Trophoblast cell (in vitro differentiated cells and primary cell): ENCODE measurements at places on chromosomes 11 and 22.
A peak's percentile ranks its signal among the peaks of the same experiment; 100 is the strongest.

GRCh38 chr11:44854086-44854485, 96.6 kb downstream of the TP53I11 start:
- no peak for DNase-seq

DNA sequence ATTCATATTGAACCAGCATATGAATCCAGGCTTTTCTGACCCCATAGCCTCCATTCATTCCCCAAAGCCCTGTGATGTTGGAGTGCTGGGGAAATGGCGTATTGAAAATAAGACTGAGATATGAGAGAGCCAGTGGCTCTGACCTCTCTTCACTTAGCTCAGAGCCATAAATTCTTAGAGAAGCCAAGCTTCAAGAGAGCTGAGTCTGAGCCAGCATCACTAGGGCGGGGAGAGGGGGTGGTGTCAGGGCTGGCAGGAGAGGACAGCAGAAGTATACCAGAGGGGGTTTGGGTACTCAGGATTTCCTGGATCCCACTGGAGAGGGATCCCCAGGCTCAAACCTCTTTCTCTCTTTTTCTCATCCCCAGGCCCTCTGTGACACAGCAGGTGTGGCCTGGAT, 16.7 kb upstream of the MOGAT2 start:
- DNase-seq = no peak

GRCh38 chr11:17275400-17276235, 921 bp upstream of the NUCB2 start:
- DNase-seq = peak; percentile 86

- no peak for DNase-seq
Measured at GRCh38 chr22:27205492-27206373, 548.3 kb downstream of the MIAT start.

DNA sequence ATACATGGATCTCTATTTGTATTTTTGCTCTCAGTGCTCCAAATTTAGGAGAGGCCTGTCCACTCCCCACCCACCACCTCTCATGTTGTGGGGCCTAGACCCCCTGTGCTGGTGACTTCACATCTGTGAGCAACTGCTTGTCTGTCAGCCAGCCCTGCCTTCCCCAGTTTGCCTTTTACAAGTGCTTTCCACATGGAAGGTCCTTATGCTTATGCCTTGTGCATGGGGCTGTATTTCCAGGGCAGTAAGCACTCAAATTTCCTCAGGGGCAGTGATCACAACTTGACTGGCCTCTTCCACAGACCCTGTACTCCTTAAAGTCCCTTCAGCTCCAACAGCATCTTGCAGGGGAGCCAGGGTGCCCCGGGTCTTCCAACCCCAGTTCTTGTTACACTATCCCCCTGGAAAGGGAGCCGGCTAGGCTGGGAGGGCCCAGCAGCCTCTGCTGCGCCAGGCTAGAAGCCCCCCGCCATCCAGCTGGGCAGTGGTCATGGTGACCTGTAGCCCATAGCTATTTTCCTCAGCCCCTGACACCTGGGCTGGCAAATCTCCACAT, 29.9 kb downstream of the GDPD5 start:
- no peak for DNase-seq

- DNase-seq = peak; percentile 42
Measured at GRCh38 chr11:109728056-109728455, 306.1 kb downstream of the C11orf87 start.

DNA sequence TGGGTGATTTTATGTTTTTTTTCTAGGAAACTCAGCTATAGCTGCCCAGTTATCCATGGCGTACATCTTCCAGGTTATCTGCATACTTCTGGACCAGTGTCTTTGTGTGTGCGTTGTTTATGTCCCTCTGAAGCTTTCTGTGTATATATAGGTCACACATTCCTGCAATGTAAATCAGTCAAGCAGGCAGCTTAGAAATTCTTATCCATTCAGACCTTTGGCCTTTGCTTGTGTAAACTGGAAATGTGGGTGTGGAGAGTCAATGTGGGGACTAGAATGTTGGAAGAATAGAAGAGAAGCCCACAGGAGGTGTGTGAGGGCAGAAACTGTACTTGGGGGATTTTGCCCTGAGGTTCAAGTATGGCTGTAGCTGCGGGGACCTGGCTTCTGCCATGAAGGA, 51.7 kb downstream of the BARX2 start:
- DNase-seq = peak; percentile 70

DNA sequence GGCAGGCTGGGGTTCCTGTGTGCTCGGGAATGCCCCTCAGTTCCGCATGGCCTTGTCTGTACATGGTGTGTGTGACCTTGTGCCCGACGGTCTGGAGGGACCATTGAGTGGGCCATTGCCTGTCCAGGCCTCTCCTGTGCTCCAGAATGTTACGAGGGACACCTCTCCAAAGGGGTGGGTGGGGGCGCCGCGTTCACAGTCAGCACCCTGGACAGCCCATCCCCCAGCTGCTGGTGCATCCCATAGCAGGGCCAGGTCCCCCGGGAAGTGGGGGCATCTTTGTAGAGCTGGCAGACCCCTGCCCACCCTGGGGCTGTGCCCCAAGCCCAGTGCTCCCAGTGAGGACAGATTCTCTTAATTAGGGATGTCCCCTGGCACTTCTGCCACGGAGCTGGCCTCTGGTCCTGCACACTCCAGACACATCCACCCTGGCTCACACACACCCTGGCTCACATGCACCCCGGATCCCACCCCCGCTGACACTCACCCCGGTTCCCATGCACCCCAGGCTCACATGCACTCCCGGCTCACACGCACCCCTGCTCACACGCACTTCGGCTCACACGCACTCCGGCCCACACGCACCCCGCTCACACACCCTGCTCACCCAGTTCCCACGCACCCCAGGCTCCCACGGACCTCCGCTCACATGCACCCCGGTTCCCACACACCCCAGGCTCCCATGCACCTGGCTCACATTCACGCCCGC, 15.6 kb downstream of the TSPAN4 start:
- DNase-seq = no peak

- no peak for DNase-seq
Measured at GRCh38 chr11:29534836-29535235, 482.0 kb downstream of the KCNA4 start.

DNA sequence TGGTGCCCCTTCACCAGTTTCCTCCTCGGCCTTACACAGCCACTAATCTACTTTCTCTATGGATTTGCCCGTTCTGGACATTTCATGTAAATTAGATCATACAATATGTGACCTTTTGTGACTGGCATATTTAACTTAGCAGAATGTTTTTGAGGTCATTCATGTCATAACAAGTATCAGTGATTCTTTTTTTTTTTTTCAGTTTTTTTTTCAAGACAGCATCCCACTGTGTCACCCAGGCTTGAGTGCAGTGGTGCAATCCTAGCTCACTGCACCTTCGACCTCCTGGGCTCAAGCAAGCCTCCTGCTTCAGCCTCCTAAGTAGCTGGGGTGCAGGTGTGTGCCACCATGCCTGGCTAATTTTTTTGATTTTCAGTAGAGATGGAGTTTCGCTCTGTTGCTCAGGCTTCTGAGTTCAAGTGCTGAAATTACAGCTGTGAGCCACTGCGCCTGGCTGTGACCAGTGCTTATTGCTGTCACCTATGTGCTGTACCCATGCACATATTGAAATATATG, 22.7 kb downstream of the KIAA1671 start:
- no peak for DNase-seq

- DNase-seq = no peak
Measured at GRCh38 chr11:83166193-83166866, 9.4 kb downstream of the PCF11 start.

- no peak for DNase-seq
Measured at GRCh38 chr22:29217827-29218757, 12.4 kb downstream of the EMID1 start.

- DNase-seq = no peak
Measured at GRCh38 chr11:117492578-117493251, 165.1 kb downstream of the CEP164 start.

GRCh38 chr11:102727890-102728289, 3.1 kb upstream of the MMP8 start:
- DNase-seq = peak; percentile 21

GRCh38 chr11:76663912-76664440, 6.6 kb downstream of the LRRC32 start:
- no peak for DNase-seq

DNA sequence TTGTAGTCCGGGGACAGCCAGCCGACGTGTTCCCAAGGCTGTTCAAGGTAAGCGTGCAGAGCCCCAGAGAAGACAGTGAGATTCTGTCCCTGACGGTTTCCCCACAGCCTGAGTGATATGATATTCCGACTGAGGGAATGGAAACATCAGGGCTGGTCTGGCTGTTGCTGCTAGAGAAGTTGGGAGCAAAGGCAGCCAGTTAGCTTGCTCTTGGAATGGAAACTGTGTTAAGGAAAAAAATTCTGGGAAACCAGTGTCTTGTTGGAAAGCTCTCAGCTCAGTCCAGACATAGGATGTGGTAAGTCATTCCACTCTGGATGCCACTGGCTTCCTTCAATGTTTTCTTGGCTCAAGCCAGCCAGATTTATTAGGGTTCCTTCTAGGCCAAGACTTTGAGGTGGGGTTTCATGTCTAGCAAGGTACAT, 8.8 kb downstream of the CRY2 start:
- DNase-seq = no peak

DNA sequence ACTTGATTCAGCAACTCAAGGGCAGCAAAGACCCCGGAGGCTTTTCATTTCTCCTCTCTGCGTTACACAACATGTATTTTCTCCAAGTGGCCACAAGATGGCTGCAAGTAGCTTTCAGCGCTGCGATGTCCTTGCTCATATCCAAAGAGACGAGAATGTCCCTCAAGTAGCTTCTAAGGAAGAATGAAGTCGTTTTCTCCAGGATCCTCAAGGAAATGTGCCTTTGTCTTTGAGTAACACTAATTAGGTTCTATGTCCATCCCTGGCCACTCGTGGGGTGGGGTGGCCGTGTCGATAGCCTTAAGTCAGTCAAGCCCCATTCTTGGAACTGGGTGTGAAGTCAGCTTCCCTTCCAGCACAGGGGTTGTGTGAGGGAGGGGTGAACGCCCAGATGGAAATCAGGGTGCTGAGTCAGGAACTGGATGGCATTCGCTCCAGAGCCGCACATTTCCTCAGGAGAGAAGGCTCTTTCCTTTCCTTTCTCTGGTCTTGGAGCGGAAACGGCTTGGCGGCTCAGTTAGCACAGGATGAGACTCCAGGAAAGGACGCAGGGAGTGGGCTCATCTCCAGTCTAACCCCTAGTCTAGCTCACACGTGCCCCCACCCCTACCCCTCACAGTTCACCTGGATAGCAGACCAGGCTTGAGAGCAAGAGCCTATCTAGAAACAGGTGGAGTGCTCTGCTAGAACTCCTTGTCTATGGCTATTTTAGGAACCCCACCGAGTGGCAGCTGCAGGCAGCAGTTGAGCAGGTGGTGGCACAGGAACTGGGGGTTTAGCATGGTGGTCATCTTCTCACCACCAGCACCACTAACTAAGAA, 44.3 kb downstream of the NNMT start:
- DNase-seq = peak; percentile 77

DNA sequence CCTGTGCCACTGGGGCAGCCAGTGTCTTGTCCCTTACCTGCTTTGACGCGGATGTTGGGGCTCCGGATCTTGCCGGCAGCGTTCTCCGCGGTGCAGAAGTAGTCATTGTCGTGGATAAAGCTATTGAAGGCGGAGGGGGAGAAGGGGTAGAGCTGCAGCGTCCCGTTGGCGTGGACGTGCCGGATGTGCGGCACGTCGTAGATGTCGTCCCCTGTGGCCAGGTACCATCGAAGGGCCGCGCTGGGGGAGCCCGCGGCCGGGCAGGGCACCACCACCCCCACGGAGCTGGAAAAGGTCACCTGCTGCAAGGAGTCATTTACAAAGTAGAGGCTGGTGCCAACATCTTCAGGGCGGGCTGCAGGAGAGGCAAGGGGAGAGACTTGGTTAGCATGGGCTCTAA, 16.6 kb downstream of the DSCAML1 start:
- no peak for DNase-seq

DNA sequence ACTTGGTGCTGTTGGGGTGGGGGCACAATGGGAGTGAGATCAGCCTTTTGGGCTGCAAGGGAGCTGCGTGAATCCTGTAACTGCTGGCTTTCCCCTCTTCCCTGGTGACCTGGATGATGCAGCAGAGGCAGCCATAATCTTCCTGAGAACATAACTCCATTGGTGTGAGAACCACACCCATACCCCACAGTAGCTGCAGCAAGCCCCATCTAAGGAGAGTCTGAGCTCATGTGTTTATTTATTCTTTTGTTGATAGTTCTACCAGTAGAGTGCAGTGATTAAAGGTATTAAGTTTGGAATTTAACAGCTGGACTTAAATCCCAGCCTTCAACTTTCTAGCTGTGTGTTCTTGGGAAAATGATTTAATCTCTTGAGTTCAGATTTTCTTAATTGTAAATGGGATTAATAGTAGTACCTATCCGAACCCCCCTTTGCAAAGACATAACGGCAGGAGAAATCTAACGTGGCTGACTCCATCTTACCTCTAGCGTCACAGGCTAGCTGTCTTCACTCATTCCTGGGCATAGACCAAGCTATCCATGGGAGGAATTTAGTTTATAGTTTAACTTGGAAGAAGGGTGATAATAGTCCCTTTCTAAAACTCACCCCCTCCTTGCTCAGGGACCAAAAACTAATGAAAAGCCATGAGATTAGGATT, 385.0 kb upstream of the DDI1 start:
- DNase-seq = no peak

- DNase-seq = no peak
Measured at GRCh38 chr11:38721586-38722315, 2123.7 kb upstream of the RAG2 start.

DNA sequence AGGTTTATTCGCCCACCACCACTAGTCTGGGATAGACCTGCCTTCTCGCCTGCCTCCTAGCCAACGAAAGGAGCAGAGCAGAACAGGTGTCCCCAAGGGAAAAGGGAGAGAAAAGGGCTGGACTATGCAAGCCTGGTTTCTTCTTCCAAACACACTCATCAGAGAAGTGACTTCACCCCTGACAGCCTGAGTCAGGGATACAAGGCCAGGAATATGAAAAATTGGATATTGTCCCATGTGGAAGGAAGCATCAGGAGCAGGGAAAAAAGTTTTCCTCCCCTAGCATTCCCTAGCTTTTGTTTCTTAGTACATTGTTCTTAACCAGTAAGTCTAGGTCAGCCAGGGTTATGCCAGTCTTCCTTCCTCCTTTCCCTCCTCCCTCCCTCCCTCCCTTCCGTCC, 56.9 kb upstream of the TNRC6B start:
- DNase-seq = no peak

GRCh38 chr11:118749429-118749828, 41.5 kb downstream of the DDX6 start:
- DNase-seq = no peak

DNA sequence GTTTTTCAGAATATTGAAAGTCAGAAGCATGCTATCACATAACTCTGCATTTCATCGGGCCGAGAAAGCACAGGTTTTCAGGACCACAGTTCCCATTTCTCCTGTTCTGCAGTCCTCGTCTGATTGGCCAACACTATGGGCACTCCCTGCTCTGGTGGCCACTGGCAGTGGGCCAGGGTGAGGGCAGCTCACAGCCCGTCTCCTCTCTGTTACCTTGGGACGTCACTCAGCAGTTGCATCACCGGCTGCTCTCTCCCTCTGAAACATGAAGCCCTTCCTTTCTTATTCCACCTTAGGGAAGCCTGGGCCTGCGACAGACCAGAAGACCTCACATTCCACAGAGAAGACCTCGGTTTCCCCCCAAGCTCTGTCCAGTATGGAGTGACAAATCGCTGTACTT, 11.4 kb upstream of the MICAL3 start:
- peak; percentile 24 for DNase-seq
